ENCODE measurements at places on chromosomes 13 and 19.

DNA sequence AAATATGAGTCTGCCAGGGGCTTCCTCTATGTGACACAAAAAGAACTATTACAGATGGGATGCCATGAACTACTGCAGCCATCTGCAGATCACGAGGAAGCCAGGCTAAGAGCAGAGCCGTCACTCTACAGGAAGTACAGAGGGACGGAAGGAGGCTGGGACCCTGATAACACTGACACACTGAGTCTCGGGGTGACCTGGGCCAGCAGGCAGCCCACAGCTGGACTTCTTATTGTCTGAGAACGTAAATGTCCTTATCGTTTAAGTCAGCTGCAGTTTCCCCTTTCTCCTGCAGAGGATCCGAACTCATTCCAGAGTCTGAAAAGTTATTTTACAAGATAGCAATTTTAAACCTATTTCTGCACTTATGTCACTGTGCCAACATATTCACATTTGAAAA lies 20.7 kb downstream of the PARP4 start:
- DNase-seq: no peak

GRCh38 chr13:100235311-100235901 lies 146.5 kb downstream of the PCCA start:
- DNase-seq: no peak

- DNase-seq: peak; percentile 3
Observed at GRCh38 chr19:28468701-28469459, 744.1 kb downstream of the UQCRFS1 start.

- DNase-seq: no peak
Observed at GRCh38 chr19:31310432-31311133, 38.7 kb downstream of the TSHZ3 start.

GRCh38 chr19:6737284-6737872 lies at the start of gene GPR108:
GPR108 (minus strand) TSS chr19:6737580; CDS start chr19:6737576, 4 bp downstream.
- peak; percentile 98 for DNase-seq

GRCh38 chr13:78978381-78978998 lies 319.5 kb upstream of the OBI1 start:
- DNase-seq: no peak

GRCh38 chr13:98490866-98491265 lies 86.0 kb downstream of the STK24 start:
- no peak for DNase-seq

GRCh38 chr13:40940841-40941240 lies 78.3 kb downstream of the ELF1 start:
- no peak for DNase-seq

GRCh38 chr13:82758044-82758443 lies 1124.2 kb downstream of the SLITRK1 start:
- DNase-seq: no peak

GRCh38 chr13:96053003-96053703 lies at the start of gene UGGT2:
UGGT2 (minus strand) TSS chr13:96053401; CDS start chr13:96053312, 89 bp downstream.
- DNase-seq: no peak

DNA sequence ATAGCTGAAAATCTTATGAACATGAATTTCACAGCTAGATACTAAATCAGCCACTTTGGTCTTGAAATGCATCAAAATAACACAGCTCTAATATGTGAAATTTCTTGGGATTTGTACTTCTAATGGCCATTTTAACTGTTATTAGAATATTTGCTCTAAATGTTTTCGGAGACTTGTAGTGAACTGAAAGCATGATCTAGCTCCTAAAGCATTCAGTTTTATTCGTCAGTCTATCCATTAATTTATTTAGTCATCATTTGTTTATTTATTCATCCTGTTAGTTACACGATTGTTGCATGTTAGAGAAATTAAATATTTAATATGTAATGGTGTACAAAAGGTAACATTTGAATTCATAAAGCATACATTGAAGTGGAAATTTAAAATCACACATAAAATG lies 1132.7 kb downstream of the SLITRK1 start:
- DNase-seq: no peak

GRCh38 chr13:77139306-77139705 lies 112.3 kb upstream of the FBXL3 start:
- DNase-seq: no peak

GRCh38 chr19:49929121-49929610 lies at the start of the genes ATF5 and NUP62:
ATF5 (plus strand) TSS chr19:49929205; CDS start chr19:49930851, 1,646 bp downstream.
NUP62 (minus strand) TSS chr19:49929504; CDS start chr19:49909807, 19,697 bp downstream.
- DNase-seq: peak; percentile 93

GRCh38 chr19:53868091-53868891 lies 608 bp downstream of the MYADM start:
- no peak for DNase-seq

DNA sequence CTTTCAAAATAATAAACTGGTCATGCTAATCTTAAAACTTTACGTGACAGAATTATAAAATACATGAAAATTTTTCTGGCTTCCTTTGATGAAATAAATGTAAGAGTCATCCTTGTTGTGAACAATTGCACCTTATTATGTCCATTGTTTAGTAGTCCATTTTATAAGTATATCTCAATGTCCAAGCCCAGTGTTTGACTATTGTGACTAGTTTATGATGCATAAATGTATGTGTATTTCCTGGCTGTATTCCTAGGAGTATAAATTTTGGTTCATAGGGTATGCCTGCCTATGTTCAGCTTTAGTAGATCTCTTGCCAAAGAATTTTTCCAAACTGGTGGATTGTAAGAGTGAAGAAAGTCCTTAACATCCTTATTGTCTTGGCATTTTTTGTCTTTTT lies 2895.5 kb upstream of the PCDH20 start:
- no peak for DNase-seq

GRCh38 chr19:53639471-53639870 lies 7.7 kb downstream of the DPRX start:
- no peak for DNase-seq

GRCh38 chr19:15841875-15842569 lies 26.6 kb upstream of the OR10H1 start:
- no peak for DNase-seq

DNA sequence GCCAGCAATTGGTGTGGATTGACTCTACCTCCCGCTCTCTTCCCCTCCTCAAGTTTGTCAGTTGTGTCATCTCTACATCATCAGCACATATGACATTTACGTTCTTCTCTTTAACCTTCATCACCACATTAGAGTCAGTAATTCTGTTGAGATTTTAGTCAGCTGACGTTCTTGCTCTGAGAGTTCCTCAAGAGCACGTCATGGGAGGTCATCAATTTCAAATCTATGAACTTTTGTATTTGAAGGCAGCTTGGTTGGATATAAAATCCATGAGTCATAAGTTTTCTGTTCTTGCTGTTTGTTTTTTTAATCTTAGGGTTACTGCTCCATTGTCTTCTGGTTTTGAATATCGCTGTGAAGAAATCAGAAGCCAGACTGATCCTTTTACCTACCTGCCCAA lies 21.8 kb upstream of the ARGLU1 start:
- no peak for DNase-seq

DNA sequence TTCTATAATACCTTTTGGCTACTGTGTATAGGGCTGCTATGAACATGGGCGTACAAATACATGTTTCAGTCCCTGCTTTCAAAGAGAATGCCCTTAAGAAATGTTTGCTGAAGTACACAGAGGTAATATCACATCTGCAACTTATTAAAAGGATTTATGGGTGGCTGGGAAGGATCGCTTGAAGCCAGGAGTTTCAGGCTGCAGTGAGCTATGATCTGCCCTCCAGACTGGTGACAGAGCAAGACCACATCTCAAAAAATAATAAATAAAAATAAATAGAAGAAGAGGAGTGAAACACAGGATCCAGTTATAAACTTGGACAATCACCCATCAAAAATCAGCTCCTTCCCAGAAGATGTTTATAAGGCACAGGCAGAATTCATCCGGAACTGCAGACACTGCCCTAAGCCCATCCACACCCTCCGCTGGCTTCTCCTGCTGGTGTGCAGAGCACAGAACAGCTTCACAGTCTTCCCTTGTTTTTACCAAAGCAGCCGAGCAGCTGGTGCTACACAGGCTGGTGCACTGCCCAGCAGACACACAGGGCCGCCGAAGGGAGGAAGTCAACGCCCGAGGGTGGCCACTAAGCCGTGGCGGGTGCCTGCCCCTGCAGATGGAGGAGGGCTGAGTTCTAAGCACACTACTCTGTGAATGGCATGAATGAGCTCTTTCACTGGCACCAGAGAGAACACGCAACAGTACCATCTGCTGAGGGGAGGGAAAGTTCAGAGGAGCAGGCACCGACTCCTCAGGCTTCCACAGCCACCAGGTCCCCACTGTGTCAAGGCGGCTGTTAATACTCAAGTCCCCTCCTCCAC lies 44.0 kb downstream of the BRD4 start:
- DNase-seq: no peak

DNA sequence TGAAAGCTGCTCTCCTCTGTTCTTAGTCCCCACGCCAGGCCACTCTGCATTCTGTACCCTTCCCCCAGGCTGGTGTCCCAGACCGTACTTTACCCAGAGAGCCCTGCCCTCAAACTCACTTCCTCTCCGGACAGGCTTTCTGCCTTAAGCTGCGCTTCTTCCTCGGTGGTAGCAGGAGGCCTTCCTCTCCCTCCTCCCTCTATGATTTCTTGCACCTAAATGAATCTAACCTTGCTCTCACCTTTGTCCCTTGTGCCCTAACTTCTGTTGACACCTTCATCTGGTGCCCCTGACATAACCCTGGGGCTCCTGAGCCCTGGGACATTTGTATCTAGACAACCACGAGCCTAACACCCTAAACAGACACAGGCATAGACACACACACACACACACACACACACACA lies 29.6 kb upstream of the CEACAM21 start:
- no peak for DNase-seq

GRCh38 chr19:33394006-33394722 lies 20.7 kb downstream of the CEBPG start:
- no peak for DNase-seq

GRCh38 chr13:50229960-50230661 lies 214.9 kb downstream of the KCNRG start:
- no peak for DNase-seq

- no peak for DNase-seq
Observed at GRCh38 chr13:33213024-33213768, 72.4 kb downstream of the STARD13 start.

DNA sequence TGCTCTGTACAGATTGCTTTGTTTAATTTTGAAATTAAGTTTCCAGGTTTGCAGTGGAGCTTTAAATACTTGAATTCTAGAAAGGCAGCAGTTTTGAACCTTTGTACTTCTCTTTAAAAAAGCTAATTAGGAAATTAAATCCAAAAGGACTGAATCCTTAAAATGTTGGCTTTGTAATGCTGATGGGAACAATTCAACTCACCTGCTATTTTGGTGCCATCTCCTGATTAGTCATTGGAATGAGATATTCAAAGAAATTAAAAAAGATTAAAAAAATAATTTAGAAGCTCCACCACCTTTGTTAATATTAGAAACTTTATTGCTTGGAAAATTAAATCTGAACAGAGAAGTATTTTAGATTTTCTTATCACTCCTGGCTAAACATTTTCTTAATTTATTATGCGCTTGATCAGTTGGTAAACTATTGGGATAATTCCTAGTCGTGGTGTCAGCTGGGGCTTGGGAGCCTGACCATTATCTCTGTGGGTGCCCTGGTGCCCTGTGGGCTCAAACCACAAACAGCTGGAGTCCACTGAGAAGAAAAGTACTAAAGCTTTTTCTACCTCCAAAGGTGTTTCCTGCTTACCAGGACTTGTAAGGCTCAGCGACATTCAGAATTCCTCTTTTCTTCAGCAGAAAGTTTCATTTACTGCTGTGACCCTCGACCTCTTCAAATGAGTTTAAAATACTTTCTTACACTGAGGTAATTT lies 540.4 kb downstream of the DIAPH3 start:
- no peak for DNase-seq

GRCh38 chr19:52646571-52647217 lies 8.5 kb upstream of the ZNF83 start:
- DNase-seq: no peak

- DNase-seq: no peak
Observed at GRCh38 chr13:107993239-107993949, 221.9 kb downstream of the LIG4 start.

Data from stimulated activated CD4-positive, alpha-beta T cell treated with anti-CD3 and anti-CD28 coated beads, TNF-alpha, amount 100 ng/mL, for 1 hour (primary cell).